Mammary epithelial cell (primary cell): ENCODE measurements at places on chromosomes 7 and 10. TPM values are rescaled to one million over a fixed set of nuclear protein-coding genes. Genes with fewer than 3 reads are reported as not detected.

Gene ADAM22
- total RNA-seq, result 0.67 TPM

Gene ECHDC3
- total RNA-seq, result 6.9 and 9.2 TPM in 2 replicates

Gene ANKMY2
- 24.3 TPM for total RNA-seq

Gene PNLIPRP1
- not detected in 2 replicates for total RNA-seq

Gene CPSF4
- 60.4 and 136 TPM in 2 replicates for total RNA-seq

Gene HOXA4
- 1.5 TPM in 2 replicates for total RNA-seq

Gene AGMO
- not detected for total RNA-seq

Gene CPA2
- 0.38 TPM in 1 of 2 replicates, not detected in the other for total RNA-seq

Gene LIPF
- not detected in 2 replicates for total RNA-seq

Gene BMPER
- 0.17 TPM for total RNA-seq

Gene ASZ1
- total RNA-seq, result not detected

Gene CRTAC1
- total RNA-seq, result not detected in 2 replicates

Gene UNC5B
- total RNA-seq, result 7.2 and 15.0 TPM in 2 replicates

Gene SPRN
- total RNA-seq, result 3.7 TPM

Gene DNAH11
- 0.24 TPM in 1 of 2 replicates, not detected in the other for total RNA-seq

Gene PKD2L1
- total RNA-seq, result not detected

Gene ATP6V0A4
- total RNA-seq, result 0.28 TPM in 1 of 2 replicates, not detected in the other

Gene CPED1
- total RNA-seq, result 1.3 and 2.0 TPM in 2 replicates

Gene GAD2
- total RNA-seq, result not detected in 2 replicates

Gene SPAG6
- not detected in 2 replicates for total RNA-seq

Gene SMO
- total RNA-seq, result 7.6 and 10.4 TPM in 2 replicates

Gene UCN3
- not detected in 2 replicates for total RNA-seq

Gene STEAP4
- 0.47 TPM in 1 of 2 replicates, not detected in the other for total RNA-seq

Gene NRF1
- total RNA-seq, result 11.3 TPM

Gene OR2A5
- not detected in 2 replicates for total RNA-seq

Gene VTI1A
- 41.2 TPM for total RNA-seq

Gene KLF14
- total RNA-seq, result not detected

Gene GDF2
- not detected for total RNA-seq

Gene ADAMTS14
- 0.35 and 0.61 TPM in 2 replicates for total RNA-seq

Gene SGCE
- total RNA-seq, result 74.7 TPM
